ENCODE measurements at places on chromosomes 4 and X.

GRCh38 chr4:118857760-118858159 is 21.8 kb upstream of the SEC24D start:
- no peak for DNase-seq

- DNase-seq, result no peak
Measured at GRCh38 chrX:150361777-150362351, 1.3 kb upstream of the MAMLD1 start.

GRCh38 chr4:5753766-5754528 is 42.9 kb downstream of the EVC start:
- no peak for DNase-seq

DNA sequence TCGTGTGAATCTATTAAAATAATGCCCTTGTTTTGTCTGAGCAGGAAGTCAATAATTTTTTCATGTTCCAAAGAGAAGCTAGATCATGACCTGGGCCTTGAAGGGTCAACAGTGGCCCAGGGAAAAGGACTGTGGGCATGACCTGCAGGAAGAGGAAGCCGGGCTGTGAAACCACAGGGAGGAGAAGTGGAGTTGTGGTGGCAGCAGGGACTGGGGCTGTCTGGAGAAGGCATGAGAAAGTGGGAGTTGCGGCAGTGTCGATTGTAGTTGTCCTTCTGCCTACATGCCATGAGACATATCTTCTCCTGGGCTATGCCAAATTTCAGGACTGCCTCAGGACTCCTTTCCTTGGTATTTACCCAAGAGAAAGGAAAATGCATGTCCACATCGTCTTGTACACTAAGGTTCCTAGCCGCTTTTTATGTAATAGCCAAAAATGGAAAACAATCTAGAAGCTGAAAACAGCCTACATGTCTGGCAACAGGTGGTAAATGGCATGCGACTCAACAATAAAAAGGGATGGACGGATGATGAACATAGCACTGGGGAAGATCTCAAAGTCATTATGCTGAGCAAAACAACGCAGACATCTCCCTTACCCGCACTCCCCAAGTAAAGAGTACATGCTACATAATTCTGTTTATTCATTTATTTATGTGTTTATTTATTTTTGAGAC is 13.6 kb upstream of the PTTG2 start:
- no peak for DNase-seq

GRCh38 chr4:54215379-54216077 is 13.6 kb upstream of the PDGFRA start:
- DNase-seq, result peak; percentile 46

- no peak for DNase-seq
Measured at GRCh38 chr4:54517781-54518444, 139.8 kb upstream of the KIT start.

GRCh38 chrX:47992095-47992380 is 11.8 kb downstream of the ZNF182 start:
- no peak for DNase-seq

GRCh38 chrX:97787311-97787710 is 903.6 kb downstream of the RPA4 start:
- no peak for DNase-seq

- DNase-seq, result no peak
Measured at GRCh38 chrX:133610056-133610455, 194.8 kb upstream of the GPC4 start.

GRCh38 chr4:124694946-124695598 is 17.5 kb downstream of the ANKRD50 start:
- DNase-seq, result no peak

- no peak for DNase-seq
Measured at GRCh38 chrX:44643723-44644122, 101.1 kb upstream of the FUNDC1 start.

DNA sequence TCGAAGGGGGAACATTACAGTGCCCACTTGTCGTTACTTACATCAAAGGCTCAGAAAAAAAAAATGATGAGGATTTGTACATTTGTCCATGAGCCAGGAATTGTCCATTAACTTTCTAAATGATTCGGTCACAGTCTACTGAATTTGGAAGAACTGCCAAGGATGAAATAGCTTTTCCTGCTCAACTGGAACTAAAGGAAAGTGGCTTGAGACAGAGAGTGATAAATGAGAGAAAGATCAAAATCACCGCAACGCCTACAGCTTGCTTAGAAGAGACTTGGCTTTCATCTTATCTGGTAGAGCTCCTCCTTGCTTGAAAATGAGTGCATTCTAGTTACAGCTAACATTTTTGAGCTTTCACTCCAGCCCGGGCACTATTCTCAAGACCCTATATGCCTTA is 55.5 kb upstream of the ADGRG2 start:
- DNase-seq, result no peak

GRCh38 chr4:175290401-175290800 is 372.2 kb downstream of the ADAM29 start:
- no peak for DNase-seq

- DNase-seq, result no peak
Measured at GRCh38 chr4:140469791-140470733, 28.0 kb downstream of the MGAT4D start.

DNA sequence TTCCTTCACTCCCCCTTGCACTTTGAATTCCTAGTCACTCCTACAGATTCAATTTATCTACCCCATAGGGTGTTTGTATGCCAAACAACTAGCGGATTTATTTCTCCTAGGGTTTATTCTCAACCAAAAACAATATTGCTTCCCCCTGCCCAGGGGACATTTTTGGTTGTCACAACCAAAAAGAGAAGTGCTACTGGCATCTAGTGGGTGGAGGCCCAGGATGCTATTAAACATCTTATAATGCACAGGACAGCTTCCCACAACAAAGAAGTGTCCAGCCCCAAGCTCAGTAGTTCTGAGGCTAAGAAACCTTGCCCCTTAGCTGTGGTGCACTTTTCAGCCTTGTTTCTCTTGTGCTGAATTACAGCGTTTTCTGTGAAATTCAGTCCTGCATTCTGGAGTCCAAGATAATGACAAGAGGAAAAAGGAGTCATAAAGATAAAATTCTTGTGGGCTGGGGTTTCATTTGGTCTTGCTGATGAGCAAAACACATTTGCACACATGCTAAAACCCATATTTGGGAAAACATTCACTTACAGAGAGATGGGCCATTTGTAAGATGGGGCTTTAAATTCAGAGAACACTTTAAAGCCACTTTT is 11.2 kb upstream of the SYTL4 start:
- no peak for DNase-seq

DNA sequence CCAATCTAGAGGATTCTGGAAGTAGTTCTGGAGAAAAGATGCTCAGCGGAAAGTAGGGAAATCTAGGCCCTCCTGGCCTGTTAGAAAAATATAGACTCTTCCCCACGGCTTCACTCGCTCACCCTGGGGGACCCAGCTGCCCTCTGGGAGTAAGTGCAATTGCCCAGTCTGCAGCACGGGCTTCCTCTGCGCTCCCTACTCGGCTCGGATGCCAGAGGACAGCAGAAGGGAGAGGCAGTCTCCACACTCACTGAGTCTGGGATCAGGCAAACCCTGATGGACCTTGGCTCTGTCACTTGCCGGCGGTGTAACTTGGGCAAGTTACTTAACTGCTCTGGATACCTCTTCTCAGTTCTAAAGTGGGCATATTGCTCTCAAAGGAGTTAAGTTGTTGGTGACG is 2.1 kb downstream of the SHISA3 start:
- no peak for DNase-seq

DNA sequence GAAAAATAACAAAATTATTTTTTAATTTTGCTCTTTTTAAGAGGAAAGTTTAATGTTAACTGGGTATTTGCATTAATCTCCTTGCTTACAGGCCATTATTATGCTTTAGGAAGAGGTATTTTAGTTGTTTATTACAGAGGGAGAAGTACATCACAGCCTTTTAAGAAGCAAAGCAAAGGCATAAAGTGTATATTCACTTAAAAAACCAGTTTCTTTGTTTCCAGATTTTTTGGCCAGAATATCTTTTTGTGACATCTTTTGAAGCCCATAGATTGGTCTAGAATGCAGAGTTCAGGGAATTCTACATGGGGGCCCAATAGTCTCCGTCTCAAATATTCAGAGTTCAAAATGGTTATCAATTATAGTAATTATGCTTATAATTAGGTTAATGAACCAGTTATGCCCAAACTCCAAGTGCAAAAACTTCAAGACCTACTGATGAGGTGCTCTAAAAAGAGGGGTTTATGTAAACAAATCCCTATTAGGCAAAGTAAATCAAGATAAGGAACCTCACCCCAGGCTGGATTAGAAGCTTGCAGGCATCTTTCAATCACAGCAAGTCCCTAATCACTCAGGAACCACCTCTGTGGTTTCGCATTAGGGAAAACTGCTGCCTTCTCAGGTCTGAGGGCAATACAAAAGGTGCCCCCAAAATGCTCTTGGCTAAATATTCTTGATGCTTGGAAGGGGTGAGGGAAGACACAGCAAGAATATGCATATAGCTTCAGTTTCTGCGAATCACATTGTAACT is 1.4 kb downstream of the CXXC4 start:
- DNase-seq, result no peak
